T-helper 2 cell (primary cell): ENCODE measurements at places on chromosomes 6 and 20.
A peak's percentile ranks its signal among the peaks of the same experiment; 100 is the strongest.

- DNase-seq = no peak
Observed at GRCh38 chr6:143262859-143263258, 187.6 kb downstream of the ADAT2 start.

DNA sequence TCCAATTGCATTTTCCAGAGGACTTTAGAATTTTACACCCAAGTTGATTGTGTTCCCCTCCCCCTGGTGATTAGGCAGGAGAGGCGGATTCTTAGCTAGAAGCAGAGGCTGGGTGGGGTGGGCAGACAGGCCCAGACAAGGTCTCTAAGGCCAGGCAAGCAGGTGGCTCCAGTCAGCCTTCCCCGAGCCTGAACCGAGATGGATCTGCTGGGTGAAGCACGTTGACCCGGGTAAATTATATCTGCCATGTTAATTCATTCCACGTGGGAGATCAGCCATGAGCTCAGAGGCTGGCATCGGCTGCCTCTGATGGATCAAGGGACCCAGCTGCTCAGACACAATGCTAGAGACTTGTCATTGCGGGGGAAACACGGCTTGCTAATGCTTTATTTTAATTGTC lies 159.5 kb upstream of the MAFB start:
- no peak for DNase-seq

DNA sequence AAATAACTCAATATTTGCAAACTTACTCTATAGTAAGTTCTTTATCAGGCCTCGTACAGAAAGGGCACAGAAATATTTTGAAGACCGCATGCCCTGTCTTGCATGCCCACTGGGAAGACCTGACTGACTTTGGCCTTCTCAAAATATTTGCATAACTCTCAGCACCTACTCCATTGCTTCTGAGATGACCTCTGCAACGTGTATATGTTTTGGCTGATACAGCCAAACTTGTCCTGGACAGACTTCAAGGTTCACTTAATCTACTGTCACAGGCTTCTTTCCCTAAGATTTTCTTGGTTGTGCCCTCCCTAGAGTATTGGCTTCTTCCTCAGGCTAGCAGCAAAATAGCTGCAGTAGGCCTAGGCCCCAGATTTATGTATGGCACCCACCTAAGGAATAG lies 21.5 kb upstream of the SERINC3 start:
- no peak for DNase-seq

DNA sequence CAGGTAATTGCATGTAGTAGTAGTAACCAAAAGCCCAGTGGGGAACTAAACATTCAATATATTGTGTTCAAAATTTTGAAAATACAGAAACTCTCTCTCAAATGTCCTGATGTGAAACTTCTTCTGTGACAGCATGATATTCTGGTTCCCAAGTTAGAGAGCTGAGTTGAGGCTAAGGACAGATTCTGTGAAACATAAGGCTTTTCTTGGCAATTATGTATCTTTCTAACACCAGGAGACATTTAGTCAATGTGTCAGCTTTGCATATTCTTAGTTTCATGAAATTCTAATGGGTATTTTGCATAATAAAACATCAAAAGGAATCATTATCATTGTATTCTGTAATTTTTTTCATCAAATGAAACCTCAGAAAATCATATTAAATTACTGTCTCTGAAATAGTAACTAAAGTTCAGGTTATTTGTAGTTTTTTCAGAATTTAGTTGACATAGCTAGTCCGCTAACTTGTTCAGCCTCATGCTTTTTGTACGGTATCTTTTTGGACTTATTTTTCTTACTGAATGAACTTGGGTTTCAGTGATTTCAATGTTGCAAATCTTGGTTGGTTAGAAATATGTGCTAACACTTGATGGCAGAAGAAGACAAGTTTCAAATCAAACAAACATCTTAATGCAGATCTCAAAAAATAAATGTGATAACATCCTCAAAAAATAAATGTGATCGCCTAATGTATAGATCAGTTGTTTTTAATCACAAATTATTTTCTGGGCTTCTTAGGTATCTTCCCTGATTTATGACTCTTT lies 70.4 kb downstream of the AKAP7 start:
- no peak for DNase-seq

DNA sequence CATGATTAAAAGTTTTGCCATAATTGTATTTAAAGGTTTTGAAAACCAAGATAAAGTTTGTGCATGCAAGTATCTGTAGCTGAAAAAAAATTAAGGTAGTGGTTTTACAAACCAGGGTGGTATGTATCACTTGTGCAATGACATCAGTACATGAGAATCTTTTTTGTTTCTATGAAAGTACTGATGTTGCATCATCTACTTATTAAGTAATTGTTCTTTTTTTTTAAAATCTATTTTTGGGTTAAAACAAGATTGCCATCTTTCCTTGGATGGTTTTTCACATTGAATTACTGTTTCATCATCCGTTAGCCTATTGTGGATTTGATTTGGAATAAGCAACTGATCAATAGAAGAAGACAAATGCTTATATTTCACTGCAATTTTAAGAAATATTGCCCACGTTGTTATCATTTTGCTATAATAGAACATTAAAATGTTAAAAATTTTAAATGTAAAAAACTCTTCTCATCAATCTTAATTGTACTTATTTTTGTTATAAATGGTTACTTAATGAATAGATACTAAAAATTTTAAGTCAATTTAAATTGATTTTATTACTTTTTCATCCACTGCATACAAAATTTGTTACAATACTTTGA lies 39.8 kb upstream of the TAGAP start:
- no peak for DNase-seq

- no peak for DNase-seq
Observed at GRCh38 chr6:27940766-27941165, 16.3 kb upstream of the OR2B6 start.

DNA sequence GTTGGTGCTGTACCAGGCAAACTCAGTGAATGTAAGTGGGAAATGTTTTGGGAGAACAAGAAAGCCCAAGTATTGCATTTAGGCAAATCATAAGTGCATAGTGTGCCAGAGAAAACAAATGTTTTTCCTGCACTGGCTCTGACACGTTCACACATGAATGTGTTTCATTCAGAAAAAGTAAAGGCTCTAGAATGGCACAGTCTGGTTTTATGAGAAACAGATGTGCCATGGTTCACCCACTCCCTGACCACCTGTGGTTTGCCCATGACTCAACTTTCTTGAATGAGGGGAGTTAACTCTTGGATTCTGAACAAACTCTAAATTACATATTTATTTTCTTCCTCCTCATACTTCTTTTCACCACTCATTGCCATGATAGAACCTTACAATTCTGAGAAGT lies 126.9 kb downstream of the KCNQ5 start:
- no peak for DNase-seq

- no peak for DNase-seq
Observed at GRCh38 chr20:25315418-25316210, 67.7 kb downstream of the PYGB start.

DNA sequence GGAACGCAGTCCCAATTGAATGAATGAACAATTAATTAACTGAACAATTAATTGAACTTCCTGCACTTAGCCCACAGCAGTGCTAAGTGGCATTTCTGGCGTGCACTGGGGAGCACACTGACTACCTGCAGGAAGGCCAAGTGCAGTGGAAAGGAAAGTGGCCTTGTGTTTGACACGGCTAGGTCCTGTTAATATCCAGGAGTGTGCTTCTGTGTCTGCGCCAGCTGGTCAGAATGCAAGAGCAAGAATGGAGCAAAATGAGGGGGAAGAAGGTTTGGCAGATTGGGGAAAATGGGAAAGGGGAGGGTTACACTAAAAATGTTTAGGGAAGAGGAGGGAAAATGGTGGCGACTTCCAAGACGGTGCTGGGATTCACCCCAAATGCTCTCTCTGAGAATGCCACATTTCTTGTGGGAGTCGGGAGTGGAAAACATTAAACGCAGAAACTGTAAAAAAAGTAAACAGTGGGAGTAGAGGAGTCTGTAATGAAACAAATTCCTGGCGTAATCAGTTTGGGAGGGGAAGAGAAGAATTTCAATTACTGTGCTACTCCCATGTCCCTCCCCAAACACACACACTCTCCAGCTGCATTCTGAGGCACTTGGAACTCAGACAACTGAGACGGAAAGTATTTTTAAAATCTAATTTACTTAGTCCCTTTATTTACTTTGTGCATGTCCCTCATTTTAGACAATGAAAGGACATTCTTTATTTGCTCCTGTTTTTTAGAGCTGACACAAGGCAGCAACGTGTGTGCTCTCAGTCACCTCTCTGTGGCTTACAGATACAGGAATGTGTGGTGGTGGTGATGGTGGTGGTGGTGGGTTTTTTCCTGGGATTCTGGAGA lies 64.1 kb downstream of the CLIC5 start:
- DNase-seq = no peak

DNA sequence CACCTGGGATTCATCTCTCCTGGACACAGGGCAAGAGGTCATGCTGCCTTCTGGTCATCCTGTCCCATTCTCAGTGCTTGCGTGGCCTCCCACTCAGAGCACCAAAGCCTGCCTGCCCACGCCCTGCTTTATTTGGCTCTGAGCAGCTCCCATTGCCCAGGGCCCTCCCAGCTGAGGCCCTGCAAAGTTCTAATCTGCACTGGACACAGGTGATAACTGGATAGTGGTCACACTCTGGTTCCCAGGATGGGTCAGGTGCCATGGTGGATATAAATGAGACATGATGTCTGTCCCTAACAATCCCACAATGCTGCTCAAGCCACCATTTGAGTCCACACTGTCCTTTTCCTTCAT lies 39.5 kb downstream of the CPXM1 start:
- no peak for DNase-seq

- peak; percentile 99 for DNase-seq
Observed at GRCh38 chr20:44210406-44211176, at the start of gene OSER1. Gene OSER1, minus strand, starts transcription at chr20:44210771. Its CDS starts 3,814 bp downstream, at chr20:44206957.

DNA sequence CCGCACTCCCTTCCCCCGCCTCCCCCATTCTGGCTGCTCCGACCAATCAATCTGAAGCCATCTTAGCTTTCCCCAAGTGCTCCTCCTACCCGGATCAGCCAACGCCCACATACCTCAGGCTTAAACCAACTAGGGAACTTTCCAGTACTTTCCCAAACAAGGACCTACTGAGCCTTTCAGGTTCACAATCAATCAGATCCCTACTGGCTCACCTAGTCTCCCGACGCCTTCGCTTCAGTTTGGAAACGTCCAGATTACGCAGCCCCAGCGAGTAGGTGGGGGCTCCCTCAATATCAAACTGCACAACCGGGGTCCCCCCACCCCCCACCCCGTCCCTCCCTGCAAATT lies 432 bp downstream of the HSPA1L start:
- DNase-seq = peak; percentile 48

- no peak for DNase-seq
Observed at GRCh38 chr6:119586250-119586882, 236.8 kb upstream of the MAN1A1 start.

GRCh38 chr6:56890683-56891429 lies 64.1 kb upstream of the BEND6 start:
- no peak for DNase-seq

- DNase-seq = no peak
Observed at GRCh38 chr6:14652536-14652935, 535.0 kb downstream of the CD83 start.

DNA sequence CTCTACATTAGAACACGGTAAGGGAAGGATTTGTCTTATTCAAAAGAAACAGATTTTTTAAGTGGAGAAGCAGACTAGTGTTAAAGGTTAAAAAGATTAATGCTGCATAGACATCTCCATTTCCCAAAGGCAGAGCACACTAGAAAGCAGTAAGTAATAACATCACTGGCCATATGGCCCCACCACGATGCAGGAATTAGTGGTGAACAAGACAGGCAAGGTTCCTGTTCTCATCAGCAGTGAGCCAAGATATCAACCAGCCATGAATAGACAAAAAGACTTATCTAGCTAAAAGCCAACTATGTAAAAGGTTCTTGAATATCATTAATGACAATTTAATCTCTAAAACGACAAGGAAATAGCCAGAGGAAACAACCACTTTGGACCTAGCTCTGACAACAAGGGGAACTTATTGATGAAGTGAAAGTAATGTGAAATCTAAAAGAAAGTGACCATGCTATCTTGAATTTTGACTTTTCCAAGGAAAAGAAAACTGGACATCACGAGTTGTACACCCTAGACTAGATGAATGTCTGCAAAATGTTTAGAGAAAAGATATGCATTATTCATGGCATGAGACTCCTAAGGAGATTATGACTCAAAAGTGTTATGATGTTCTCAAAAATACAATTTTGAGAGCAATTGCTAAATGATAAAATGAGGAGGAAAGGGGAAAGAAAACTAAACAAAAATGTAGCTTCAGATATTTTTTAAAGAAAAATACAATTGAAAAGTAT lies 157.9 kb upstream of the STXBP5 start:
- no peak for DNase-seq

GRCh38 chr6:49552596-49552995 lies 2.1 kb downstream of the C6orf141 start:
- no peak for DNase-seq

- no peak for DNase-seq
Observed at GRCh38 chr20:34293589-34293988, 9.6 kb downstream of the AHCY start.

DNA sequence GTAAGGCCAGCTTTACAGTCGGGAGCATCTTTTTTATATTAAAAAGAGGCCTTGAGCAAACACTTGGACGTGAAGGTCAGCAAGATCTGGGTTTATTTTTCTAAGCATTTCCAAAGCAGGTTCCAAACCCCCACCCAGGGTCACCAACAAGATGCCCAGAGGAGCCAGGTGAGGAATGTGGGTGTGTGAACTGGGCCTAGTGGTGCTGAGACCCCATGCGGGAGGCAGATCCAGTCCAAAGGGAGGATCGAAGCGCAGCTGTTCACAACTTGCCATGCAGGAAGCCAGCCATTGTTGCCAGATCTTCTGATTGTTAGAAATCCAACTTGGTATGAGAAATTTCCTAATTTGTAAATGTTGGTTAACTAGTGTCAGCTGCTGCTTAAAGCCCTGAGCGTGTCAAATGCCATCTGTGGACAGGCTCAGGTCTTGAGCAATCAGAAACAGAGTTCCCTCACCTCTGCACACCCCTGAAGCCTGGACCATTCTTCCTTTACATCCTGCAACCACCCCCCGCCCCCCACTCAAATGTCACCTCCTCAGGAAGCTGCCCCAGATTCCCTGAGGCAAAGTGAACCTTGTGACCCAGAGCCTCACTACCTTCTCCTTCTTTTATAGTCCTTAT lies 46.5 kb downstream of the NFATC2 start:
- DNase-seq = no peak

GRCh38 chr20:20317195-20317594 lies 50.7 kb upstream of the INSM1 start:
- no peak for DNase-seq
